ENCODE measurements at places on chromosomes 6 and 20.

GRCh38 chr6:142055219-142055618 lies 77.5 kb upstream of the GJE1 start:
- DNase-seq: no peak

DNA sequence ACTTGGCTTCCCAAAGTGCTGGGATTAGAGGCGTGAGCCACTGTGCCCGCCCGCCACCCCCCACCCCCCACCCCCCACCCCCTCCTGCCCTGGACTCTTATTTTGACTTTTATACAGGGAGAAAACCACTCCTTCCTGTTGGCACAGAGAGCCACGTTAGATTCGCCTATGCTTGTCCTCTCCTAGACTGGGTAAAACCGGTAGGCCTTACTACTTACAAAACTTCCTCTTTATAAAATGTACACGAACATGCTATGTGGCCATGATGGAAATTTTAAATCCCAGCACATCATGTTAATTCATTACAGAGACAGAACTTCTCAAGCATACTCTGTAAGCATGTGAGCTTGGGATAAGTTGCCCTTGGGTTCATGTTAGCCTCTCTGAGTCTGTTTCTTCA lies 124.2 kb downstream of the SLC24A3 start:
- no peak for DNase-seq

DNA sequence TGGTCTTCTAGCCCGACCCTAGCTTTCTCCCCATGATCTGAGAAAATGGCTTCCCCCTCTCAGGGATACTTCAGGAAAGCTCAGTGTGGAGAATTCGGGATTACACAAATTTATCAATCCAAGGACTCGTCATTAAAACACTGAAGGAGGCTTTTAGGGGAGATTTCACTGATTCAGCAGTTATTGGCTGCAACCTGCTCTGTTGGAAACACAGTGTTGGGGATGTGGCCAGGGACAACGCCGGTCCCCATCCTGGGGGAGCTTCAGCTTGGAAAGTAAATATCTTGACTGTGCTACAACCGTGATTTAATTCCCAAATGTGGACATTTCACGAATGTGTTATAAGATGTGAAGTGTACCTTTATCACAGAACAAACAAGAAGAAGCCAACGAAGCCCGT lies 44.8 kb upstream of the ZNF831 start:
- DNase-seq: no peak

DNA sequence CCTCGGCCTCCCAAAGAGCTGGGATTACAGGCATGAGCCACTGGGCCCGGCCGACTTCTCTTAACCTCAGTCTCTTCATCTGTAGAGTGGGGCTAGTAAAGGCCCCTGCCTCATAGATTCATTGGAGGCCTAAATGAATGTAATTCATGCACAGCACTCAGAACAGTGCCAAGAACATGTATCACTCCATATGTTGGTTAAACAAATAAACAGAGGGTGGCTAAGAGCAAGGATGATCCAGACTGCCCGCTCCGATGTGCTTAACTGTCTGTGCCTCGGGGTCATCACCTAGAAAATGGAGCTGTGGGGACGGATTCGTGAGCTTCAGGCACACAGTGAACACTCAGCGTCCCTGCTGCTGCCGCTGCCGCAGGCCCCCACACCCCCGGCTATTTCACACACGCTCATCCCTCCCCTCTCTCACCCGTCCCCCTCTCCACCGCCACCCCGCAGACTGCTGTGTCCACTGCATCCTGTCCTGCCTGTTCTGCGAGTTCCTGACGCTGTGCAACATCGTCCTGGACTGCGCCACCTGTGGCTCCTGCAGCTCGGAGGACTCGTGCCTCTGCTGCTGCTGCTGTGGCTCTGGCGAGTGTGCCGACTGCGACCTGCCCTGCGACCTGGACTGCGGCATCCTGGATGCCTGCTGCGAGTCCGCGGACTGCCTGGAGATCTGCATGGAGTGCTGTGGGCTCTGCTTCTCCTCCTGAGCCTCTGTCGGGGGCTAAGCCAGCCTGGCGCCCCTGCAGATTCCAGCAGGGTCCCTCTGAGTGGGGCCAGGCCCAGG lies 14.8 kb downstream of the MDFI start:
- no peak for DNase-seq

DNA sequence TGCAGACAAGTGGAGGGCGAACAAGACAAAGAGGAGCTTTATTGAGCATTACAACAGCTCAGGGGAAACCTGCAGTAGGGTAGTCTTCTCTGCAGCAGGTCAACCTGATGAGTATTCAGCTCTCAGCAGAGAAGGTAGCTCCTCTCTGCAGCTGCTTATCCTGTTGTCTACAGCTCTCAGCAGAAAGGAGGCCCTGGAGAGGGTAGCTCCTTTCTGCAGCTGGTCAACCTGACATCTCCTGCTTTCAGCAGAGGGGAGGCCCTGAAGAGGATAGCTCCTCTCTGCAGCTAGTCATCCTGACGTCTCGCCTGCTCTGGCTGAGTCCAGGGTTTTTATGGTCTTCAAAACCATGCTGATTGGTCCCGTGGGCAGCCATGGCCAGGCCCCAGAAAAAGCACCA lies 113.6 kb downstream of the CD24 start:
- DNase-seq: no peak

GRCh38 chr6:62286470-62286843 lies 432 bp upstream of the KHDRBS2 start:
- DNase-seq: no peak

All from BJ (cell line).